ENCODE measurements at places on chromosomes 5 and 9.

GRCh38 chr9:31585158-31585557 is 799.3 kb upstream of the ACO1 start:
- no peak for DNase-seq
- H3K4me3 ChIP-seq: no peak overlapping the region
- no peaks in the 10 kb centered on the region for H3K36me3 ChIP-seq
- H3K4me1 ChIP-seq: no peaks in the 10 kb centered on the region
- H3K27ac ChIP-seq: no peak overlapping the region
- H3K27me3 ChIP-seq: no peaks in the 10 kb centered on the region

DNA sequence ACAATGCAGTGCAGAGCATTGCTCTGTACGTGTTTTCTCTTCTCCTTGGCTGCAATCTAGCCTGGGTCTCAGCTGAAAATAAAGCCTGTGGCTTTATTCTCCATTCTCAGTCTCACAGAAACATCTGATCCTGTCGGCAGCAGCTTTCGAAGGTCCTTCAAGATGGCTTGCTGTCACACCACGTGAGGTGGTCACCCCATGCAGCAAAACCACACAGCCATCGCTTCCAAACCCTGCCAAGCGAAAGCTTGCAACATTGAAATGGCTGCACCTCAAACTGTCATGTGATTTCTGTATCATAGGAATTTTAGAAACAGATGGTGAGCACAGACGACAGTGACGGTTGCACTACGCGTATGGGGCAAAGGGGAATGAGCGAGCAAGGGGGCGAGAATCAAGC is 98.5 kb upstream of the SMARCA2 start:
- no peak overlapping the region for H3K4me3 ChIP-seq
- no peaks in the 10 kb centered on the region for H3K36me3 ChIP-seq
- H3K27me3 ChIP-seq: peaks cover 5% of the 10 kb centered on the region
- no peaks in the 10 kb centered on the region for H3K4me1 ChIP-seq
- H3K27ac ChIP-seq: no peak overlapping the region

- no peak overlapping the region for H3K4me3 ChIP-seq
- no peaks in the 10 kb centered on the region for H3K4me1 ChIP-seq
- H3K36me3 ChIP-seq: peaks cover 55% of the 10 kb centered on the region
- no peak for DNase-seq
- no peak overlapping the region for H3K27ac ChIP-seq
- no peaks in the 10 kb centered on the region for H3K27me3 ChIP-seq
Observed at GRCh38 chr9:137797206-137798120, 80.1 kb upstream of the CACNA1B start.

GRCh38 chr5:145922059-145922458 is 14.3 kb upstream of the SH3RF2 start:
- no peaks in the 10 kb centered on the region for H3K36me3 ChIP-seq
- no peak overlapping the region for H3K4me3 ChIP-seq
- H3K27me3 ChIP-seq: peaks cover 6% of the 10 kb centered on the region
- H3K27ac ChIP-seq: no peak overlapping the region
- DNase-seq: no peak

- H3K4me3 ChIP-seq: no peak overlapping the region
- no peaks in the 10 kb centered on the region for H3K4me1 ChIP-seq
- no peaks in the 10 kb centered on the region for H3K36me3 ChIP-seq
- no peaks in the 10 kb centered on the region for H3K27me3 ChIP-seq
Observed at GRCh38 chr9:108136656-108137055, 647.1 kb upstream of the KLF4 start.

GRCh38 chr5:56845277-56845676 is 29.9 kb downstream of the MAP3K1 start:
- no peak overlapping the region for H3K4me3 ChIP-seq
- H3K27ac ChIP-seq: no peak overlapping the region
- peaks cover 69% of the 10 kb centered on the region for H3K4me1 ChIP-seq
- DNase-seq: no peak

DNA sequence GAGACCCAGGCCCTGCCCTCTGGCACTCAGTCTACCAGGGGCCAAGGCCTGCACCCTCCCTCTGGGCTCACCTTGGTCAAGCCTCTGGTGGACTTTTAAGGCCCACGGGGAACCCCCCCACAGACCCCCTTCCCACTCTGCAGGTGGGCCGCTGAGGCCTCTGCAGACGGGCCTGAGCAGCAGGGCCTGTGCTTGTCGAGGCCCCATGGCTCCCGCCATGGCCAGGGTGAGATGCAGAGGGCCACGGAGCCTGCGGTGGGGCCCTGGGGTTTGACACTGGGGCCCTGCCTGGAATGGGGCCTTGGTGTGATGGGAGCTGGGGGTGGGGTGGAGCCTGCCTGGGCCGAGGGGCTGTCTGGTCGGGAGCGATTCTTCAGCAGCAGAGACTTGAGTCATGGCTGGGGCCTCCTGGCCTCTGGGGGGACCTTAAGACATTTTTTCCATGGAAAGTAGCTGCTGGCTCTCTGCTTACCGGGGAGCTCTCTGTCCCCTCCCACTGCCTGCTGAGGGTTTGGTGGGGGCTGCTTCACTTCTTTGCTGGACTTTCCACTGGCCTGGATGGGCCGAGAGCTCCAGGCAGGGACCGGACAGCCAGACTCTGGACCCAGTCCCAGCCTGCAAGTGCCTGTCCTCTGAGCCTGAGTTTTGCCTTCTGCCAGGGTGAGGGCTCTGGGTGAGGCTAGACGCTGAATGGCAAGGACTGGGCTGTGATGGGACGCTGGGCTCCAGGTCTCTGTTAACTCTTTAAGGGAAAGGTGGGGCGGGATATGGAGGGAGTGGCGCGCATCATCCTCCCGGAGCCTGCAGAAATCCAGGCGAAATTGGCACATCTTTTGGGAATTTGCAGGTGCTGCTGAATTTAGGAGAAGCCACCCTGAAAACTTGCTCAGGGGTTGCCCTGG is 132.2 kb downstream of the RXRA start:
- no peak for DNase-seq
- no peak overlapping the region for H3K27ac ChIP-seq
- H3K36me3 ChIP-seq: no peaks in the 10 kb centered on the region
- H3K4me1 ChIP-seq: peaks cover 9% of the 10 kb centered on the region

GRCh38 chr9:69276775-69277174 is 48.2 kb upstream of the ENTREP1 start:
- DNase-seq: no peak
- no peak overlapping the region for H3K27ac ChIP-seq
- H3K27me3 ChIP-seq: peaks cover 15% of the 10 kb centered on the region
- H3K4me1 ChIP-seq: peaks cover 2% of the 10 kb centered on the region

GRCh38 chr5:54870271-54870670 is 115.1 kb downstream of the ESM1 start:
- H3K4me1 ChIP-seq: peaks cover 20% of the 10 kb centered on the region
- H3K27ac ChIP-seq: no peak overlapping the region
- H3K36me3 ChIP-seq: no peaks in the 10 kb centered on the region
- H3K27me3 ChIP-seq: peaks cover 73% of the 10 kb centered on the region
- H3K4me3 ChIP-seq: no peak overlapping the region
- DNase-seq: no peak

- H3K27me3 ChIP-seq: no peaks in the 10 kb centered on the region
- H3K27ac ChIP-seq: peak overlapping the region; percentile 97
- peaks cover 25% of the 10 kb centered on the region for H3K36me3 ChIP-seq
- peaks cover 59% of the 10 kb centered on the region for H3K4me1 ChIP-seq
Observed at GRCh38 chr9:96417051-96417586, 1.1 kb downstream of the ZNF367 start.

DNA sequence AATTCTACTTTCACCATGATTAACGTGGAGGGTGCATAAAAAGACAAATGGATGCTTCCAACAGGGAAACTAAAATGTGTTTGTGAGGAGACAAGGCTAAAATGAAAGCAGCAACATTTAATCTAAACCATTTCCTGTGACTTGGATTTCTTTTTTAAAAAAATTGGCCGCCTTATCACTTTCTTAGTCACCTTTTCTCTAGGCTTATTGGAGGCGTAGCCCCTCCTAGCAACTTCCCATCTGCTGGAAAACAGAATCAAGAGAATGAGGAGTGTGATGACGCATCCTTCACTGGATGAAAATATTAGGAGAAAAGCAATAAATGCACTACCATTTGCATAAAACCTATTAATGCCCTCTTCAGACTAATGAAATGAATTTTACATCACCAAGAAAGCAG is 791 bp upstream of the GPR150 start:
- no peak for DNase-seq
- H3K4me1 ChIP-seq: peaks cover 52% of the 10 kb centered on the region
- peaks cover 3% of the 10 kb centered on the region for H3K27me3 ChIP-seq
- peak overlapping the region; percentile 77 for H3K4me3 ChIP-seq
- no peak overlapping the region for H3K27ac ChIP-seq

- H3K4me1 ChIP-seq: peaks cover 21% of the 10 kb centered on the region
- H3K36me3 ChIP-seq: peaks cover 12% of the 10 kb centered on the region
- peak overlapping the region; percentile 13 for H3K27ac ChIP-seq
- H3K4me3 ChIP-seq: no peak overlapping the region
Observed at GRCh38 chr9:18896531-18897179, 136.4 kb downstream of the SAXO1 start.

- H3K27ac ChIP-seq: no peak overlapping the region
- no peak overlapping the region for H3K4me3 ChIP-seq
- DNase-seq: no peak
- H3K36me3 ChIP-seq: no peaks in the 10 kb centered on the region
- H3K4me1 ChIP-seq: no peaks in the 10 kb centered on the region
Observed at GRCh38 chr5:171162165-171162564, 146.9 kb upstream of the TLX3 start.

DNA sequence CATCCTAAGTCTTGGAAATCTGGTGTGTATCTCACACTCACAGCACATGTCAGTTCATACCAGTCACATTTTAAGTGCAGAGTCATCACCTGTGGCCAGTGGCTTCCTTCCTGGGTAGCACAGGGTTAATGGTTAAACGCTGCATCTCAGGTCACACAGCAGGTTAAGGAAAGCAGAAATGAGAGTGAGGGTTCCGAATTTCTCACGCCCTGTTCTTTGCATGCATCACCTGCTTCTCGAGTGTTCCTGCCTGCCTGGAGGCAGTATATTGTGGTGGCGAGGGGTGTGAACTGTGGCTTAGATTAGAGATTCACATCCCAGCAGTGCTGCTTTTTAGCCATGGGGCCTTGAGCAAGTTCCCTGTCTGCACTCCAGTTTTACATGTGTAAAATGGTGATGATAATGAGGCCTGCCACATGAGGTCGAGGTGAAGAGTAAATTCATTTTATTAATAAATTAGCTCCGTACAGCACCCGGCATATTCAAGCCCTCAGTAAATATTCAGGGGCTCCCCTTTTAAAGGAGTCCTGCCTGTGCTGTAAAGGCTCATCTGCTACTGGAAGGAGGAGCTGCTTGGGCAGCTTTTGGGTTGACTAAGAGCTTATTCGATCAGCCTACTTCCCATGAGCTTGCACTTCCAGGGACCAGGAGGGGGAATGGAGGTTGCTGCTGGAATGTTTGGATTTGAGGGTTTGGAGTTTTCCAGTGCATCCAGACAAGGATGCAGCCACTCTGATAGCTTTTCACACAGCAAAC is 61.1 kb upstream of the SAP30L start:
- H3K4me3 ChIP-seq: no peak overlapping the region
- H3K36me3 ChIP-seq: peaks cover 46% of the 10 kb centered on the region
- peak overlapping the region; percentile 64 for H3K27ac ChIP-seq
- H3K4me1 ChIP-seq: peaks cover 18% of the 10 kb centered on the region

GRCh38 chr9:17322882-17323864 is 188.3 kb downstream of the CNTLN start:
- H3K27me3 ChIP-seq: no peaks in the 10 kb centered on the region
- no peak overlapping the region for H3K27ac ChIP-seq
- DNase-seq: no peak

- DNase-seq: no peak
- no peaks in the 10 kb centered on the region for H3K36me3 ChIP-seq
- no peak overlapping the region for H3K27ac ChIP-seq
- H3K4me1 ChIP-seq: no peaks in the 10 kb centered on the region
- H3K4me3 ChIP-seq: no peak overlapping the region
- H3K27me3 ChIP-seq: no peaks in the 10 kb centered on the region
Observed at GRCh38 chr5:14890846-14891245, 19.3 kb upstream of the ANKH start.

DNA sequence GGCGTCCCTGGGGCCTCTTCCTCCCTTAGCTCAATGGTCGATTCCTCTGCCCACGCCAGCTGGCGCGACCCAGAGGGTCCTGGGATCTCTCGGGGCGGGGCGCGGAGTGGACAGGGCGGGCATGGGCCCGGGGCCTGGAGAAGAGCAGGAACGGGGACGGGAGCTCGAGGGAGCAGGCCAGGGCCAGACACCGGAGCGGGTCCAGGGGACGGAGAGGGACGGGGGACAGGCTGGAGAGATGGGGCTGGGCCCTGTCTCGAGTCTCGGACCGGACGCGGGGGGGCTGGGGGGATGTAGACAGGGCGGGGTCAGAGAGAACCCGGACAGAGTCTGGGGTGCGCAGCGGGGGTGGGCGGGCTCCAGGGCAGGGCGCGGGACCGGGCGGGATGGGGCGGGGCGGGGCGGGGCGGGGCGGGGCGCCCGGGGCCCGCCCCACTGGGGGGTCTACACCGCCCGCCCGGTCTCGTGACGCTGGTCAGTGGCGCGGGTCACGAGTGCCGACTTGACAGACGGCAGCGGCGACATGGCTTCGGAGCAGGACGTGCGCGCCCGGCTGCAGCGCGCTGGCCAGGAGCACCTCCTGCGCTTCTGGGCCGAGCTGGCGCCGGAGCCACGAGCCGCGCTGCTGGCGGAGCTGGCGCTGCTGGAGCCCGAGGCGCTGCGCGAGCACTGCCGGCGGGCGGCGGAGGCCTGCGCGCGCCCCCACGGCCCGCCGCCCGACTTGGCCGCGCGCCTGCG is at the start of gene UAP1L1:
TSS of gene UAP1L1 (plus strand) at position 508 of the 738 bp plus-strand sequence. CDS start at position 524, 16 bp downstream.
- H3K4me3 ChIP-seq: peak within 1 kb of the TSS; percentile 71
- H3K4me1 ChIP-seq: peaks cover 15% of the 10 kb centered on the region
- no peaks in the 10 kb centered on the region for H3K27me3 ChIP-seq

DNA sequence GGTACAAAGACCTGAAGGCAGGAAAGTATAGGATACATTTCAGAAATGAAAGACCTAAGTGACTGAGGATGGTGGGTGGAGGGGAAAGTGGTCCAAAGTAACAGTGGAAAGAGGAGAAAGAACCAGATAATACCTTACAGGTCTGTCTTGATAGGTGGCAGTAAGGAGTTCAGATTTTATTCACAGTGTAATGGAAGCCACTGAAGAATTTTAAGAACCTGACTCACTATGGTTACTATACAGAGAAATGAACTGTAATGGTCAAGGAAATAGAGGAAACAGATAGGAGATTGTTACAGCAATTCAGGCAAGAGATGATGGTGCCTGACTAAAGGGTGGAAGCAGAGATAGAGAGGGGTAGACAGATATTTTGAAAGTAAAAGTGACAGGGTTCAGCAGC is 46.5 kb downstream of the EPB41L4A start:
- no peak overlapping the region for H3K27ac ChIP-seq
- no peaks in the 10 kb centered on the region for H3K27me3 ChIP-seq
- DNase-seq: no peak
- no peaks in the 10 kb centered on the region for H3K4me1 ChIP-seq
- no peak overlapping the region for H3K4me3 ChIP-seq

DNA sequence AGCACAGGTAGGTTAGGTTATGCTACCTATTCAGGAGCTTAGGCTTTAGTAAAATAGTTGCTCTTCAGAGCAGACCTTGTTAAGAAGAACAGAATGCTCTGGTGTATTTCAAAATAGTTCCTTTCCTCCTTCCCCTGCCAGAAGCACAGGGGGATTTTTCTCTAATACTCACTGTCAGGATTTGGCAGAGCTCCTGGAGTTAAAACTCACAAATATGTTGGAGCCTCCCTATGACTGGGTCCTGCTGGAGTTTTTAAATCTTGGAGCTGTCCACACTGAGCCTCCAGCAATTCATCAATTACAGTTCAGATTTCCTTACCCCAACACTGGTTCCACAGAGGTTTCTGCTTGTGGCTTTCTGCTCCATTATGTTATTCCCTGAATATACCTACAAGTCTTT is 1233.8 kb upstream of the WWC1 start:
- no peak overlapping the region for H3K27ac ChIP-seq
- no peaks in the 10 kb centered on the region for H3K4me1 ChIP-seq
- H3K36me3 ChIP-seq: no peaks in the 10 kb centered on the region

All from activated CD4-positive, alpha-beta memory T cell treated with anti-CD3 and anti-CD28 coated beads, Interleukin-2, amount 10 ng/mL, durations not matched to agents 7 days and 5 days (primary cell).